NCI-H510A (cell line): ENCODE measurements at places on chromosomes 1 and 21.

- no peak for DNase-seq
These were observed at the start of gene AIM2 for GRCh38 chr1:159076438-159077119. Gene AIM2, minus strand, starts transcription at chr1:159076766. Its CDS starts 3,267 bp downstream, at chr1:159073499.

- DNase-seq, result no peak
These were observed 12.5 kb downstream of the TCP10L start for GRCh38 chr21:32572574-32573420.

- no peak for DNase-seq
These were observed 97.8 kb downstream of the CD247 start for GRCh38 chr1:167420510-167420909.

- no peak for DNase-seq
These were observed 20.0 kb downstream of the CDC73 start for GRCh38 chr1:193141804-193142203.

DNA sequence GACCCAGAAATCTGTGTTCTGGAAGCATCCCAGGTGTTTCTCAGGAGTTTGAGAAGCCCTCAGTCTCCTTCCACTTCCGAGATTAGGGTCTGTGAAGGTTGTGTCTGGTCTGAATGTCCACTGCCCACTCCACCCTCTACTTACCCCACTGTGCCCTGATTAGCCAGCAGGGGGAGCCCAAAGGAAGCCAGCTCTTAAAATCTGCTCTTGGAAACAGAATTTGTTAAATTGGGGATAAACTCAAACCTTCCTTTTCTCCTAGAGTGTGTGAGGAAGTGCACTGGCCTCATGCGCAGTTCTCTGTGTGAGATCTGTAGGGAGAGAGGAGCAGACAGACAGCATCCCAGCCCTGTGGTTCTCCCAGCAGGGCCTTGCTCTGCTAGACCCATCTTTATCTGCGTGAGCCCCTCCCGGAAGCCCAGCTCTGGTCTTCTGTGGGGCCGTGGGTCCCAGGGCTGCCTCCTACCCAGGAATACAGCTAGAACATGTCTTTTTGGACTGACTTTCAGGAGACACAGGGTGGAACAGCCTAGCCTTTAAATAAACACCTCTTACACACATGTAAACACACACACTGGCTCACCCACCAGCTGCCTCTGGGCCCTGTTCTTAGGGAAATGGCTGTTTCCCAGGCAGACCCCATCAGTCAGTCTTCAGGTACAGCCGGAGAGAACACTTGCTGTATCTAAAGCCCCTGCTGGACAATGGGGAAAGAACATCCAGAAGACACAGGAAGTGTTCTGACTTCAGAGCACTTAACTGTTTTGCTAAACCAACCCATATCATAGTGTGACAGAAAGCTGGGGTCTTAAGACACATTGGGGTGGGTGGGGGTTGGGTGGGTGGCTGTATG lies 52.2 kb downstream of the SMYD2 start:
- no peak for DNase-seq

- DNase-seq, result no peak
These were observed 664.3 kb upstream of the B3GALT2 start for GRCh38 chr1:193850745-193851144.

GRCh38 chr1:233295975-233296322 lies 424 bp upstream of the PCNX2 start:
- no peak for DNase-seq

- DNase-seq, result no peak
These were observed 176.3 kb downstream of the AJAP1 start for GRCh38 chr1:4830707-4831106.

- DNase-seq, result no peak
These were observed 50.9 kb upstream of the GALNT2 start for GRCh38 chr1:230016159-230016558.

GRCh38 chr1:172948457-172948856 lies 102.3 kb downstream of the TNFSF18 start:
- DNase-seq, result no peak

GRCh38 chr21:15441060-15441493 lies 288.7 kb upstream of the USP25 start:
- DNase-seq, result no peak

DNA sequence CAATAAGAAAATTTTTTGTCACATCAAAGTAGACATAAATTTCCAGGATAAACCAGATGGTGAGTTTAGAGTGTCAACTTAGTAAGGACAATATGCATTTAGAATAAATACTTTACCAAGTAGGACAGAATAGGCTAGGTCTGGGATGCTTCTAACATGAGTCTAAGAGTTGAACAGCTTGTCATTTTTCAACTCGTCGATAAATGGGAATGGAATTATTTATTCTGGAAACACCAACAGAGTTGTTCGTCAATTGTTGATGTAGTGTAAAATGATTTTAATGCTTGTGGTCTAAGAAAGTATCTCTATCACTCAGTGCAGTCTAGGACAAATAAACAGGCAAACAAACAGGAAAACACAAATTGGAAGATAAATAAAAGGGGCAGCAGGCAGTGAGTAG lies 358.4 kb upstream of the ST6GALNAC5 start:
- DNase-seq, result no peak

DNA sequence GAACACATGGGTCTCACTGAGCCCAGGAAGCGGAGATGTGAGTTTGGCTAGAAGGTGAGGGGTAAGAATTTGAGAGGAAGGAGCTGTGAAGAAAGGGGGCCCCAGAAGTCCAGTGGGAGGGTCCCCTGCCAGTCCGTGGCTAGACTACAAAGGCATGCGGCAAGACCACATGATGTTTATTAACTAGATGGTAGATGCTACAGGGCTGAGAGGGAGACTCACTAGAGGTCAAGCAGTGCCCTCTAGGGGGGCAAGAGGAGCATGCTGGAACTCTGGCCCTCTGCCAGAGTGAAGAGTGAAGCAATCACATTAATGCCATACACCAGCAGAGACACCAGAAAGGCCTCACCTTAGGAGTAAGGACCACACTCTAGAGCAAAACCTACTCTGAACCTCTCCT lies 12.2 kb downstream of the KIAA0319L start:
- DNase-seq, result peak; percentile 85

GRCh38 chr1:25917996-25918395 lies 11.8 kb upstream of the STMN1 start:
- DNase-seq, result no peak

GRCh38 chr1:42978317-42979035 lies 19.8 kb upstream of the SLC2A1 start:
- DNase-seq, result no peak

DNA sequence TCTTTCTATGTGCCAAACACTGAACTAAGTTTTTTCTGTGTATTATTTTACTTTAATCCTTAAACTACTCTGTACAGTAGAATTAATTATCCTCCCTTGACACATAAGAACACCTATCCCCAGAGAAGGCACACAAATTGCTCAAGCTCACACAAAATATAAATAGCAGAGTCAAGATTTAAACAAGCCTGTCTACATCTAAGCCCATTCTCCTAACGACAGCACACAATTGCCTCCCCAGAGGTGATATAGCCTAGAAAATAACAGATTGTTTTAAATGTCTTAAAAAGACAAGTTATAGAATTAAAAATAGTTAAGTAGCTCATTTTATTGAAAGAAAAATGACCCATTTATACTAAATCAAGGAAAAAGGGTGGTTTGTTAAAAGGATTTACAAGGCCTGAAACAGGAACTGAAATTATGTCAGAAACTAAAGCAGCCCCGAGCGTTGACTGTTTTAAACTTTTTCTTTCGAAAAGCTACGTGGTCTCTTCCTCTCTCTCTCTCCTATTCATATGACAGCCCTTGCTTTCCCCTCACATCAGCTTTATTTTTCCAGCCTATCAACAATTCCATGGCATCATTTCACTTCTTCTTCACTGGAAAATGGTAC lies 30.5 kb downstream of the TNFSF18 start:
- DNase-seq, result no peak

DNA sequence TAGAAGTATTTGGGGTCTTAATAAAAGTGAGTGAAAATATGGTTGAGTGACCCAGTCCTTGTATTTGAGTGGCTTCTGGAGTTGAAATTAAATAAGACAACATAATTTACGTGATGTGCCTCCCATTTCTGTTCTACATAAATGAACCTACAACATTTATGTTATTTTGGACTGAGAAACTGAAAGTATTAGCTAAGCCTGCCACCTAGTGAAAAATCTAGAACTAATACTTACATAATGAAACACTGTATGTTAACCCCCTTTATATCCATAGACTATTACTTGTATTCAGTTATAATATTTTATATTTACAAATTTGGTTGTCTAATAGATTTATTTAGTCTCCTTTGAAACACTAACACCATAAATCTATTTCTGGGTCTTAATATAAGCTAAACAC lies 298.9 kb downstream of the KCNT2 start:
- DNase-seq, result no peak

- no peak for DNase-seq
These were observed 49.1 kb downstream of the ATP2B4 start for GRCh38 chr1:203675596-203676347.

GRCh38 chr1:202585590-202585933 lies 124.7 kb downstream of the SYT2 start:
- no peak for DNase-seq

DNA sequence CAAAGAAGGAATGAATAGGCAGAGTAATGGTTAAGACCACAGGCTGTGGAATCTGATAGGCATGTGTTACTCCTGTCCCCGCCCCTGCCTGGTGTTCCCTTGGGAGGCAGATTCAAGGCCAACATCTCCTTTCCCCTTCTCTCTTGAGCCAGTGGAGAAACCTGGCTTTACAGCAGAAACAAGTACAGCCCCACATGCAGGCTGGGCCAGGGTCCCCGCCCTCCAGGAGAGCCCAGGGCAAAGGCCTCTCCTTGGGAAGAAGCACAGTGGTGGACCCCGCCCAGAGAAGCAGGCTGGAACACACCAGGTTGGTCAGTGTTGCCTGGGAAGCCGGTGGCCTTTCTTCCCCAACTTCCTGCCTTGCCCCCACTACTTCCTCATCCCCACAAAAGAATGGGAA lies 6.8 kb downstream of the C1orf167 start:
- DNase-seq, result no peak

DNA sequence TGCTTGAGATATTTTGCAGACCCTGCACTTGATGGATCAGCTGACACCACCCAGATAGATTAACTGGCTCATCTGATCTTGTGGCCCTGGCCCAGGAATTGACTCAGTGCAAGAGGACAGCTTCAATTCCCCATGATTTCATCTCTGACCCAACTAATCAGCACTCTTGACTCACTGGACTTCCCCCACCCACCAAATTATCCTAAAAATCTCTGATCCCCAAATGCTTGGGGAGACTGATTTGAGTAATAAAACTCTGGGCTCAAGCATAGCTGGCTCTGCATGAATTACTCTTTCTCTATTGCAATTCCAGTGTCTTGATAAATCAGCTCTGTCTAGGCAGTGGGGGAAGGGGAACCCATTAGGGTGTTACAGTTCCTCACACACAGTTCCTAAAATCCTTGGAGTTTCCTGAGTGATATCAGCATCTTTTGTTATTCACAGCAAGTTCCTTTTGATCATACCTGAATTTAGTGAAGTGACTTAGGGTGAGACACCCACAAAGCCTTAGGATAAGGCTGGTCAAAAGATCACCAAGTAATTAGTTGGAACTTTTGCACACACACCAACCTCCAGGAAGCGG lies 104.2 kb downstream of the COP1 start:
- DNase-seq, result no peak

DNA sequence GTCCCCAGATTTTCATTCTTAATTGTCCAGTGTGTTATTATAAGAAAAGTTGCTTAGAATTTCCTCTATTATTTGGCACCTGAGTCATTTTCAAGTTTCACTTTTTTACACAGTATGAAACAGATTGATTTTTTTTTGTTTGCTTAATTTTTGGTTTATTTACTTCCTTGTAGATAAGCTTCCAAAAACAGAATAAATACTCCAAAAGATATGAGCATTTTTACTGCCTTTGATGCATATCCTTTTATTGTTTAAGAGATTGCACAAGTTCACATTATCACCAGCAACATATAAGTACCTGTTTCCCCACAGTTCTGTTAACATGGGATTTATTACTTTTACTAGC lies 36.3 kb upstream of the AHCYL1 start:
- no peak for DNase-seq

- no peak for DNase-seq
These were observed 55.5 kb downstream of the CLIC6 start for GRCh38 chr21:34724131-34724856.

GRCh38 chr1:198664068-198664788 lies 25.4 kb downstream of the PTPRC start:
- DNase-seq, result no peak

DNA sequence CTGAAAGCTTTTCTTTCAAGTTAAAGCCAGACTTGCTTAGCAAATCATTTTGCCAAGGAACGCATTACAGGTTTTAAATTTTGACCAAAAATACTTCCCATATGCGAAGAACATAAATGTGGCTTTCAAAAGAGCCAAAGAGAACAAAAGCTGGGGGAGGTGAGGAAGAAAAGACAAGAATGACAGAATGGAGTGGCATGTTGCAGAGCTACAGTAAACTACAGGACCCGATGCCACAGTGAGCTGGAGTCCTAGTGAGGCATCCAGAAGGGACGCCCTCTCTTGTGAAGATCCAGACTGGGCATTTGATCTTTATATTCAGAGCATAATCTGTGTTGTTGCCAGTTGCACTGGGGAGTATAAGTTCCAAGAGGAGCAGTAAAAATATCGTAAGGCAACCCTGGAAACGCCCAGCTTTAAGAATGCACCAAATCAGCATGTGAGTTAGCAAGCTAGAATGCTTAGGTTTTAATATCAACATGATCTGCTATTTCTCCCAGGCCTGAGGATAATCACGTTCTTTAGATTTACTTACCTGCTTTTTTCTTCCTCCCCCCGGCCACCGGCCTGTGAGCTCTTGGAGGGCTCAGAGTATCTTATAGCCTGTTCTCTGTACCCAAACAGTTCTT lies 48.4 kb upstream of the HOOK1 start:
- no peak for DNase-seq

DNA sequence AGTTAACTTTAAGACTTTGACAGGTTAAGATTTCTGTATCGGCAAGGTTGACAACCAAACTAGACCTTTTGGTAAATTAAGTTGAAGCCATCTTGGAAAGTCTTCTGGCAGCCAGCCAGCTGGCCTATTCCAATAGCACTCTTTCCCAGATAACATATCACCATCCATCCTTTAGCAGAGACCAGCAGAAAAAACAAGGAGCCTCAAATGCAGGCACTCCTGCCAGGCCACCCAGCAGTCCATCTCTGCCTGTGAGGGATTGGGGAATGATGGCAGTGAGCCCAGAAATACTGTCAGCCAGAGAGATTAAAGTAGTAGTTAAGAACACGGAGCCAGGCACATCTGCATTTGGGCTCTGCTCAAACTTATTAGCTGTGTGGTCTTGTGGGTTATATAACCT lies 19.4 kb downstream of the ZBTB40 start:
- DNase-seq, result no peak
